ENCODE measurements at places on chromosomes 6 and 20. TPM values are rescaled to one million over a fixed set of nuclear protein-coding genes. Genes with fewer than 3 reads are reported as not detected.

- H3K36me3 ChIP-seq: no peaks in the 10 kb centered on the region
- H3K27ac ChIP-seq: no peak overlapping the region
- H3K27me3 ChIP-seq: no peaks in the 10 kb centered on the region
- no peaks in the 10 kb centered on the region for H3K4me1 ChIP-seq
Measured at GRCh38 chr6:117829594-117830319, 77.3 kb upstream of the SLC35F1 start.

DNA sequence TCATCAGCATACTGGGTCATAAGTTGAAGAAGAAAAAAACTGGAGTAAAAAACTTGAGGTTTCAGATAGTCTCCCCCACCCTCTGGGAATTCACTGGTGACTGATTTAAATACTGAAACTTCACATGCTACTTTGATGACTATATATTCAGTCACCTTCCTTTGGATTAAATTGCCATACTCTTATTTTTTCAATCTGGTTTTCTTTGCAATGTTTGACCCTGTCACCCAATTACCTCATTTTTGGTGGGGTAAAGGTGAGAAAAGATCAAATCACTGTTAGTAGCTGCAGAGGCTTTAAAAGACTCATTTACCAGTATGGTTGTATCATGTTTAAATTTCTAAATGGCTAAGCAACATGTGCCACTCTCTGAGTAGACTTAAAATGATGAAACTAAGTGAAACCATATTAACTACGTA lies 862.7 kb upstream of the FLRT3 start:
- no peaks in the 10 kb centered on the region for H3K4me1 ChIP-seq
- DNase-seq: no peak
- H3K4me3 ChIP-seq: no peak overlapping the region
- no peaks in the 10 kb centered on the region for H3K27me3 ChIP-seq

- no peaks in the 10 kb centered on the region for H3K4me1 ChIP-seq
- no peak for DNase-seq
- no peak overlapping the region for H3K27ac ChIP-seq
- no peaks in the 10 kb centered on the region for H3K27me3 ChIP-seq
- no peak overlapping the region for H3K4me3 ChIP-seq
- H3K36me3 ChIP-seq: no peaks in the 10 kb centered on the region
Measured at GRCh38 chr6:146914489-146915483, 289.4 kb upstream of the STXBP5 start.

- peaks cover 6% of the 10 kb centered on the region for H3K4me1 ChIP-seq
- DNase-seq: no peak
- no peak overlapping the region for H3K4me3 ChIP-seq
Measured at GRCh38 chr6:157172231-157172701, 151.1 kb downstream of the TMEM242 start.

GRCh38 chr6:7604506-7604905 lies 14.5 kb downstream of the SNRNP48 start:
- H3K27me3 ChIP-seq: no peaks in the 10 kb centered on the region
- H3K27ac ChIP-seq: no peak overlapping the region
- H3K4me1 ChIP-seq: no peaks in the 10 kb centered on the region
- no peak for DNase-seq
- peaks cover 51% of the 10 kb centered on the region for H3K36me3 ChIP-seq

- H3K4me1 ChIP-seq: no peaks in the 10 kb centered on the region
- no peaks in the 10 kb centered on the region for H3K36me3 ChIP-seq
- H3K27me3 ChIP-seq: no peaks in the 10 kb centered on the region
- no peak within 1 kb of the TSS for H3K4me3 ChIP-seq
Measured at GRCh38 chr6:24935366-24936152, at the start of gene RIPOR2. TSS of gene RIPOR2 (minus strand) at chr6:24935960. CDS start at chr6:24935898, 62 bp downstream.

DNA sequence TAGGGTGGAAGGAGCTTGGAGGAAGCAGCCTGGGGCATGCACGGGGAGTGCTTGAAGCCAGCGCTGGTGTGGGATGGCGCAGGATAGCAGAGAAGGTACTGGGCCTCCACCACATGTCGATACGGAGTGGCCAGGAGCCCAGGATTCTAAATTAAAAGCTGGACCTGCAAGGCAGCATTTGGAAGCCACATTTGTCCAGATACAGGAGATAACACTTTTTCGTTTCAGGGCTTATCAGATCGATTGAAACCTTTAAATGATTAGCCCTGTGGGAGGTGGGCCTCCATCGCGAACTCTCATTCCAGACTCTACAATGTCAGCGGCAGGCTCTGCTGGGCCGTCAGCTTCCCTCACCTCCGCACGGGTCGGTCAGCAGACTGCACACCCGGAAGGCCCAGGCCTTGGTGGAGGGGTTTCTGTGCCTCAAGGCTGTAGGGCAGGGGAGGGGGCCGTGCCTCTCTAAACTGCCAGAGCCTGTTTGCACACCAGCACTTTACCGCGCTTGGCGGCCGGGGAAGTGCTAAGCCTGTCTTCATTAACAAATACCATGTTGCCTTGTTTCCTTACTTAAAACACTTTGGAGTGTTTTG lies 17.9 kb downstream of the EDN3 start:
- H3K36me3 ChIP-seq: no peaks in the 10 kb centered on the region
- no peaks in the 10 kb centered on the region for H3K27me3 ChIP-seq
- no peak overlapping the region for H3K27ac ChIP-seq
- DNase-seq: peak; percentile 53
- no peak overlapping the region for H3K4me3 ChIP-seq

DNA sequence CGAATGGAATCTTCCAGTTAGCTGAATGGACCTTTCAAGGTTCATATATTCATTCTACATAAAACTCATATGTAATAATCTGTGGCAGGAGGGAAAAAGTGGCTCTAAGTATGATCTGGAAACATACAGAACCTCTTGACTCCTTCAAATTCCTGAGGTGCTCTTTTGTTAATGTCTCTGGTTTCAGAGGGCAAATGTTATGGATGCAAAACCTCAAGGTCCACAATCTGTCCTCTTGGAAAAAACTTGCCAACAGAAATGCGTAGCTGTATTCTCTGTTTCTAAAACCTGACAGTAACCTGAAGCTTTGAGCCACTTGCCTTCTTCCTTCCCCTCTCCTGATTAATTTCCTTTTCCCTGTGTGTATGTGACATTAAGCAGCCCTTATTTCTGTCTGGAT lies 80.9 kb upstream of the SUPT3H start:
- no peaks in the 10 kb centered on the region for H3K4me1 ChIP-seq
- no peaks in the 10 kb centered on the region for H3K27me3 ChIP-seq
- H3K4me3 ChIP-seq: no peak overlapping the region
- H3K27ac ChIP-seq: no peak overlapping the region

GRCh38 chr20:17834804-17835203 lies 133.8 kb downstream of the SNX5 start:
- H3K27me3 ChIP-seq: no peaks in the 10 kb centered on the region
- H3K36me3 ChIP-seq: no peaks in the 10 kb centered on the region
- no peak overlapping the region for H3K27ac ChIP-seq
- DNase-seq: no peak
- no peaks in the 10 kb centered on the region for H3K4me1 ChIP-seq
- no peak overlapping the region for H3K4me3 ChIP-seq

GRCh38 chr6:4059115-4059777 lies 19.7 kb downstream of the FAM217A start:
- no peak overlapping the region for H3K4me3 ChIP-seq
- peaks cover 11% of the 10 kb centered on the region for H3K36me3 ChIP-seq
- H3K27me3 ChIP-seq: no peaks in the 10 kb centered on the region
- H3K4me1 ChIP-seq: peaks cover 7% of the 10 kb centered on the region
- no peak for DNase-seq
- H3K27ac ChIP-seq: peak overlapping the region; percentile 3

DNA sequence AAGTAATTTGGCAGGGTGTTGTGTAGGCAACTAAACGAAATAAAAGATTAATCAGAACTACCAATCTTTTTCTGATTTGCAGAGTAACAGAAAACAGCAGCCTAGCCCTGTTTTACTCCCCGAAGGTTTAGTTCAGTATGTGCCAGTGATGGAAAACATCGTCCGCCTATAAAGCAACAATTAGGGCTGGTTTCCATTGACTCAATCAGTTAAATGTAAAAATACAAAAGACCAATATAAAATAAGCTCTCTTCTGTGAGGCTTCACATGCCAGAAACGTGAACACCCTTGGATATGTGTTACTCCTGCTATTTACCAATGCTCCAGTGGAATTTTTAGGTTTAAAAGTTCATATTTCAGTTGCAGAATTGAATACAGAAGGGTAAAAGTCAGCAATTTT lies 210.5 kb upstream of the RSPO3 start:
- no peaks in the 10 kb centered on the region for H3K4me1 ChIP-seq
- DNase-seq: no peak
- no peak overlapping the region for H3K27ac ChIP-seq
- no peaks in the 10 kb centered on the region for H3K27me3 ChIP-seq
- H3K36me3 ChIP-seq: no peaks in the 10 kb centered on the region

DNA sequence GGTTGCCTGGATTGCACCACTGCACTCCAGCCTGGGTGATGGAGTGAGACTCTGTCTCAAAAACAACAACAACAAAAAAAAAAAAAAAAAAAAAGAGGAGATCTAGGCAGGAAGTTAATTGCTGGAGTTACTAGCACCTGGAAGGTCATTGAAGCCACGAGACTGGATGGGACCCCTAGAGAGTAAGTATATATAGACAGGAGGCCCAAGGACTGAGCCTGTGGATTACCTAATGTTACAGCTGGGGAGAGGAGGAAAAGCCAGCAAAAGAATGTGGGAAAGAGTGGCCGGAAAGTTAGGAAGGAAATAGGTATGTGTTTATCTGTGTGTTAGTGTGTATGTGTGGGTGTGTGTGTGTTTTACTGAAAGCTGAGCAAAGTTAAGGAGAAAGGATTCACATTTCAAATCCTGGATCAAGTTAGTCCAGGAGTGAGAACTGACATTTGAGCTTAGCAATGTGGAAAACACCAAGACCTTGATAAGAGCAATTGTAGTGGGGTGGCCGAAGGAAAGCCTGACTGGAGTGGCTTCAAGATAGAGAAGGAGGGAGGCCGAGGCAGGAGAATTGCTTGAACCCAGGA lies 38.4 kb downstream of the ANKRD6 start:
- H3K27ac ChIP-seq: no peak overlapping the region
- DNase-seq: no peak
- no peaks in the 10 kb centered on the region for H3K27me3 ChIP-seq
- H3K36me3 ChIP-seq: no peaks in the 10 kb centered on the region

- no peak overlapping the region for H3K4me3 ChIP-seq
- no peaks in the 10 kb centered on the region for H3K36me3 ChIP-seq
- no peak overlapping the region for H3K27ac ChIP-seq
- no peaks in the 10 kb centered on the region for H3K4me1 ChIP-seq
- DNase-seq: peak; percentile 88
Measured at GRCh38 chr20:21505161-21505809, 8.6 kb downstream of the NKX2-2 start.

Gene ZSCAN31
- 6.3 TPM for polyA plus RNA-seq

Gene ADTRP
- 0.34 TPM for polyA plus RNA-seq

Gene NHLRC1
- 1.8 TPM for polyA plus RNA-seq

Gene OLIG3
- polyA plus RNA-seq: 0.07 TPM

Gene MDFI
- 2.0 TPM for polyA plus RNA-seq

Gene NRSN1
- polyA plus RNA-seq: 0.23 TPM

Gene MTHFD1L
- polyA plus RNA-seq: 3.6 TPM

Gene RAB22A
- polyA plus RNA-seq: 4.8 TPM

Gene MANEA
- polyA plus RNA-seq: 3.2 TPM

Gene ENPP3
- polyA plus RNA-seq: 0.23 TPM
